Midbrain (tissue), 1 donor: ENCODE measurements at places on chromosomes 11 and 22.

GRCh38 chr11:6333095-6333494 is 12.8 kb upstream of the CAVIN3 start:
- no peak for DNase-seq

DNA sequence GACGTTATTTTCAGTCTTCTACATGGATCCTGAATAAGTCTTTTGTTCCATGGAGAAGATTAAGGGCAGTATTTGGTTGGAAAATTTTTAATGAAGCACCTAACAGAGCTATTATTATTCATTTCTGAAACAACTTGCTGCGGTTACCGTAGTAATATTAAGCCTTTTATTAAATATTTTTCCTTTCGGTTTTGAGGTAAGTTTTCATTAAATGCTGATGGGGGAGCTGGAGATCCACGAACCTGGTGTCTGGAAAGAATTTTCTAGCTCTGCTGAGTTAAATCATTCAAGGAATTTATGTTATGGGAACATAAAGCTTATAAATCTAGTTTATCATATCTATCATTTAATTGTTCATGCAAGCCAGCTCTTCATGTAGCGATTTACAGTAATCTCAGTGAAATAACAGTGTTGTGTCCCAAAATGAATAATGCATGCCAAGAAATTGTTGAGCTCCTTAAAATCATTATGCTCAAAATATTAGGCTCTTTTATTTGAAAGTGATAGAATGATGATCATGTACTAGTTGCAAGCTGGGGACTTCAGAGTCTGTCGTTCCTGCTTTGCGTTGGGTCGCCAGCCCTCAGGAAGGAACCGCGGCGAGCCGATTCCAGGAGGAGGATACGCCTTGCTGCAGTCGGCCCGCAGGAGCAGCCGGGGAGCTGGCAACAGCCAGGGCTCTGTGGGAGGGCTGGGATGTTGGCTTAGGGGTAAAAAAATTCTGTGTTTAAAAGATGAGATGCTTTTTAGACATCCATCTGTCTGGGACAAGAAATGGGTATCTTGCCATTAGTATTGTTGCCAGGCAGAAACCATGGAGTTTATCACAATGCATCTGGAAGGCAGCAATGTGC is 83.1 kb downstream of the TBC1D22A start:
- peak; percentile 34 for DNase-seq

GRCh38 chr11:12117200-12117599 is 6.8 kb downstream of the MICAL2 start:
- DNase-seq = no peak

DNA sequence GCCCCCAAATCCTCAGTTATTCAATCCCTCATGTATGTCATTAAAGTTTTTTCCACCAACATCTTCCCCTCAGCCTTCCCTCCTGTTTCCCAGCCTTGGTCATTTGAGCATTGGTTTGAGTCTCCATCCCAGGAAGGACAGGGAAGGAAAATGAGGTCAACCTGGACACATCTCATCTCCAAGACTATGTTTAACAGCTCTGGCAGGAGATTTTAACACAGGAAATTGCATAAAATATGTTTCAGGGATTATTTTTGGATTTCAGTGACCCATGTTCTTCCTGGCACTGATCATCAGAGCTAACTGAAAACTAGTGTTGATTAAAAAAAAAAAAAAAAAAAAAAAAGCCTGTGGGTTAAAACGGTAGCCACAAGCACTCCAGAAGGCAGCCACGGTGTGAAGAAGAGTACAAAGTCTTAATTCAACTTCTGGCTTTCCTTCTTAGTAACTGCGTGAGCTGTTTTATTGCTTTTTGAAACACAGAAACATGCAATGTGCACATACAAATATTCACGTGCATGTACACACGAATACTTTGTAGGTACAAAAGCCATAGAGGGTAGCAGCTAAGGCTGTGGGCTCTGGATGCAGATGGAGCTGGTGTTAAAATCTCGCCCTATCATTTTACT is 164.4 kb upstream of the DDI1 start:
- no peak for DNase-seq

DNA sequence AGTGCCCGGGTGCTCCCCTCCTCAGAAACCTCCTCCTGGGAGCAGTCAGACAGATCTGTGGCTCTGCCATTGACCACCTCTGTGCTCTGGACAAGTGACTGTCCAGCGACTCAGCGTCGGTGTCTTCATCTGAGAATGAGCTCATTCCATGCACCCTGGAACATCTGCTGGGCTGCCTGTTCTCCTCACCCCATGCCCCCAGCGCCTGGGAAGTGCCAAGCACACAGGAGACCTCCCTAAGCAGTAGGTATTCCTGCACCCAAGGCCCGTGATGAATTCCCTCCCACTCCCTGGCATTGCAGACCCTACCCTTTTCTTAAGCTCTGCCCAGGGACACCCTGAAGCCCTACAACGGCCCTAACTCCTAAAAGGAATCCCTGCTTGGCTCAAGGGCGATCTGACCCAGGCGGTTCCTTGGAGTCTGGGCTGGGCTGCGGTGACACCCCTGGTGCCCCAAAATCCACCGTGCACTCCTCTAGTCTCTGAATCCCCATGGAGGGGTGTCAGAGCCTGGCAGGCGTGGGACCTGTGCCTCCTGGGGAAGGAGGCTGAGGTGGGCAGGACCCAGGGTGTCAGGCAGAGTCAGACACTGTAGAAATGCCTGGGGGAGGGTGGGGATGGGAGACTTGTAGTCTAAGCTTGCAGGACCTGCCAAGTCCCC is 92.0 kb downstream of the CEP164 start:
- DNase-seq = no peak

GRCh38 chr11:131624531-131624930 is 254.1 kb downstream of the NTM start:
- DNase-seq = no peak

DNA sequence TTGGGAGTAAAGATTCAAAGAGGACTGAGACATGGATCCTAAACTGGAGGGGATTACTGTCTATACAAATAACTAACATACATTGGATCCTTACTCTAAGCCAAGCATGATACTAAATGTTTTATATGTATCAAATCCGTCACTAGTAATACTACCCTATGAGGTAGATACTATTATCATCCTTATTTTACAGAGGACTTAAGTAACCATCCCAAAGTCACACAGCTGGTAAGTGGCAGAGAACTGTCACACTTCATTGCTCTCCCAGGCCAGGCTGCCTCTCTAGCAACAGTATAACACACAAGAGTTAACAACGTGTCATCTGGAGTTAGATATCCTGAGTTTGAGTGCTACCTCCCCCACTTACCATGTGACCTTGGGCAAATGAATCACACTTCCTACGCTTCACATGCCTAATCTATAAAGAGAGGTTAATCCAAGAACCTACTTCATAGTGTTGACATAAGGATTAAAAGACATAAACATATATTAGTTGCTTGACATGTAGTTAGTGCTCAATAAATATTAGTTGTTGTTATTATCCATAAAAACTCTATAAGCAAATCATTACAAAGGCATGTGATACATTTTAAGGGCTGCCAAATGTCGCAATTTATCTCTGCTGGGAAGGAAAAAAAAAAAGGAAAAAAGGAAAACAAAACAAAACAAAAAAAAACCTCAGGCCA is 33.8 kb upstream of the SPON1 start:
- DNase-seq = no peak

DNA sequence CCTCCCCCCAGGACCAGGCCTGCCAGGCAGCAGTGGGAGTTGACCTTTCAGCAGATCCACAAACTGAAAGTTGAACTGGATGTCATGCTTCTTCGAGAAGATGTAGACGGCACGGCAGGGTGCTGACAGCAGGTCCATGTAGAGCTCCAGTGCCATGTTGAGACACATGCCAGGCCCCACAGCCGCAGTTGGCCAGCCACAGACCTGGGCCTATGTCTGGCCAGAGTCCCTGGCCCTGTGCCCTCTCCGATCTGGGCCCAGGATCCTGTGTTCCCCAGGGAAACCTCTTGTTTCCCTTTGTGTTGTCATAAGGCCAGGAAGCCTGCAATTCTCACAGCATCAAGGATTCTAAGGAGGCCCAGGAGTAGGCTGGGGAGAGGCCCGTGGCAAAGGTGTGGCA is at the start of gene GSTT4:
GSTT4 (minus strand) TSS at position 253 of the 400 bp plus-strand sequence; CDS start at position 156, 97 bp downstream.
- peak; percentile 36 for DNase-seq
